ENCODE measurements at places on chromosomes 7 and 10.

DNA sequence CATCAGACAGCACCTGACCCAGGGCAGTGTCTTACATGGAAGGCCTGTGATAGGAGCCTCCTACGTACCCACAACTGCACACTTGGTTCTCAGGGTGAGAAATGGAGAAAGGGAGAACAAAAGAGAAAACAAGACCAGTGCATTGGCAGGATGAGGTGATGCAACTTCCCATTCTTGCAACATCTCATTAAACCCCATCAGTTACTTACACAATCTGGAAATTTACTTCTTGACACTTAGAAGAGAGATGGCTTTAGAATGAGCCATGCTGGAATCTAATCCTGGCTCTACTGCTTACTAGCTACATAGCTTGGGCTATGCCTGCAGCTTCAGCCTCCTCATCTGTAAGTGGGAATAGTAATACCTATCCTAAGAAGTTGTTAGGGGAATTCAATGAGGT lies 391.7 kb downstream of the KCNMA1 start:
- no peak for DNase-seq

DNA sequence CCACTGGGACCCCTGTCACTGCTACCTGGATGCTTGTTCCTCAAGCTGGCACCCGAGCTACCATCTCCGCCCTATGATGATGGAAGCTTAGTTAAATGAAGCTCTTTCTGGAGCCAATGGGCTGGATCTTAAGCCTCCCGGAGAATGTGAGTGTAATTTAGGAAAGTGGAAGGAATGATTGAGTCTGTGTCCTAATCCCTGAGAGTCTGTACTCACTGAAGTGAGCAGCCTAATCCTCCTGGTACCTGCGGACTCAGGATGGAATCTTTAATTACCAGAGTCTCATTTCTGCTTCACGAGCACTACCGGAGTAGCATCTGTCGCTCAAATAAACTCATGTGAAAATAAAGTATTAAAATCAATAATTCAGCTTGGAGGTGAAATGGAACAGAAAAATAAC lies 255.5 kb downstream of the WDR37 start:
- DNase-seq: no peak

DNA sequence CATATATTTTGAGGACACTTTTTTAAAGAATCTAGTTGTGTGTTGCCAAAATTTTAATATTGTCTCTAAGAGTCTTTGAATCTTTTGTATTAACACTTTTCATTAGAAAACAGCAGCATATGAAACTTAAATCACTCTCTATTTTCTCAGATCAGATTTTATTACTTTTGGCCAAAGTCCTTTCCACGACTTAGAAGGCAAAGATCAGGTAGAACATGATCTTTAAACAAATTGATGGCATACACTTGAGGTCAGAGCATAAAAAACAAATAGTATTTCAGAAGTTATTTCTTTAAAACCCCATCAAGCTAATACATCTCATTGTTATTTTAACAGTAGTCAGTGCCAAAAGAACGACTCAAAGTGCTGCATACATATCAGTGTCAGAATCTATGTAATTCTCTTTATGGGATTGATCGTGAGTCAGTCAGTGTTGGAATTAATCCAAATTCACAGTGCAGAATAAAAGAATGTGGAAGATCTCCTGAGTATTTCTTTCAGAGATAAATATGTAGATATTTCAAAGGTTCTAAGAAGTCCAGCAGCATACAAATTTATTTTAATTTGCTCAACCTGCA lies 9.6 kb upstream of the AGMO start:
- no peak for DNase-seq

- no peak for DNase-seq
Measured at GRCh38 chr7:120842121-120842621, 15.8 kb downstream of the TSPAN12 start.

DNA sequence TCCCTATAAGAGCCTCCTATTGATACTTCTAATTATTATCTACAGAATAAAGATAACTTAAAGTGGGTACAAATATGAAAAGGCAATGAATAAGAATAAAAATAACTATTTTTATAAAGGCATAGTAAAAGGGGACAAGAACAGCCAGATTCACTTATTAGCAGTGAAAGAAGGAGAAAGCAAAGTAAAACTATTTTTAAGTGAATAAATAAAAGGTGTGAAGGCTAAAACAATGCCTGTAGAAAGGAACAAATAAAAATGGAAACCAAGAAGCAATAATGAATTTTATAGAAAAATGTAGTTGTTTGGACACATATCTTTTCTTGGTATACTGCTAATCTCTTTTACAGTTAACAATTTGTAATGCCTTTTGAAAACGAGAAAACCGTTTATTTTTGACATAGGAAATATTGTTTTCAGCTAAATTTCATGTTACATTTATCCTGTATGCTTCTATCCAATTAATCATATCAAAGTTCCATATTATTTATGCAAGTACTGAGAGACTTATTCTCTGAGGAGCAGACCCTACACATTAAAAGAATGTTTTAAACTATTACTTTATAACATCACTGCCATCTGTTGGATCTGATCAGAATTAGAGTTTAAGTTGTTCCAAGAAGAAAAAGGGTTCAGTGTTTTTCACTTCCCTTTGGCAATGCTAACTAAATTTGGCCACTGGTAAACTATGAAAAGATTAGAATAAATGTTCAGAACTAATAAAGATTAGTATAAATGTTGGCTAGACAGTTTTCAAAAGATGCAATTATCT lies 59.1 kb downstream of the ARMC3 start:
- no peak for DNase-seq

DNA sequence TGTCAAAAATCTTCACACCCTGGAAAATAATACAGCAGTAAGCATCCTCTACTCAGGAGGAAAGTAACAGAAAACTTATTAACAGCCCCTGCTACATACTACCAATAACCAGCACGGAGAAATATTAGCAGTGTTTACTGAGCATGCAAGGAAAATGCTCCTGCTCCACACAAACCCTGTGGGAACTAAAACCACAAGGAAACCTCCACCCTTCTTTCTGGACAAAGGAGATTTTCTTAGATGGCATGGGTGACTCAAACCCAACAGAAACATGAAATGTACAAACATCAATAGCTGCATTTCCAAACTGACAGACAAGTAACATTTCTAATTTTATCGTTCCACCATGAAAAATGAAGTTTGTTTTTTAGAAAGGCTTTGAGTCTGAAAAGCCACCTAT lies 113.4 kb downstream of the VPS41 start:
- DNase-seq: no peak

- no peak for DNase-seq
Measured at GRCh38 chr10:22934726-22935125, 6.9 kb downstream of the ARMC3 start.

- DNase-seq: no peak
Measured at GRCh38 chr7:74202841-74203556, 6.8 kb upstream of the LAT2 start.

DNA sequence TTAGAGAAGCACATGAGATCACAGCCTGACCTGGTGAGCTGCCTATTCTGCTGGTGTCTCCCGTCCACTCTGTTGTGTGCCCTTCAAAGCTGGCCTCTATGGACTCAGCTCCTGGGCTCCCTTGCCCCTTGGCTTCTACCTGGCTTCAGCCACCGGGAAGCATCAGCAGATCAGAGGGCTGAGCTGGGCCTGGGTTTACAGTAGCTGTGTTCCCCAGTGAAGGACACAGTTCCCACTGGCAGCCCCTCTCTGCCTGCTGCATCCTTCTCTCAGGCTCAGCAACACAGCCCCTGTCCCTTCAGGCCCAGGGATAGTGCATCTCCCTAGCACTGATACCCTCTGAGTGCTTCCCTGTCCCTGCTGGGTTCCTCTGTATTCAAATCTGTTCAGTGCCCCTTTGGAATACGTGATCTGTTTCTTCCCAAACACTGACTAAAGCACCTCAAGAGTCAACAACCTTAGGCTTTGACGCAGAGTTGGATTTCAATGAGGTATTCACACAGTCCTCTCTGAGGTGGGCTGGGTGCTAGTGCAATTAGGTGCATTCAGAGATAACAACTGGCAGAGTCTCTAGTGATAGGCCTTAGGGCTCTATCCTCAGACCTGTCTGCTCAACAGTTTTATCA lies 109.8 kb downstream of the GRID1 start:
- no peak for DNase-seq

- no peak for DNase-seq
Measured at GRCh38 chr7:136174477-136175125, 197.4 kb upstream of the MTPN start.

- no peak for DNase-seq
Measured at GRCh38 chr10:36681751-36682632, 443.4 kb upstream of the ANKRD30A start.

DNA sequence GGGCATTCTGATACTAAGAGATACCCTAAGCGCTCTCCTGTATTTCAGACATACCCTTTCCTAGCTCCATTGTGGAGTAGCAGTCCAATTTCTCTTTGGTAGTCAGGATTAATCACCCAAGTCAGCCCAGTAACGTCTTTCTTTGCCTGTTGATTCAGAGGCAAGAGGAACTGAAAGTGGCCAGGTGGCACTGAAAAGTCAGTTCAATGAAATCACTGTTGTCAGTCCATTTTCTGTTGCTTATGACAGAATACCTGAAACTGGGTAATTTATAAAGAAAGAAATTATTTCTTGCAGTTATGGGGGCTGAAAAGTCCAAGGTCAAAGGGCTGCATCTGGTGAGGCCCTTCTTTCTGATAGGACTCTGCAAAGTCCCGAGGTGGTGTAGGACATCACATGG lies 40.2 kb downstream of the ANKRD61 start:
- DNase-seq: no peak

DNA sequence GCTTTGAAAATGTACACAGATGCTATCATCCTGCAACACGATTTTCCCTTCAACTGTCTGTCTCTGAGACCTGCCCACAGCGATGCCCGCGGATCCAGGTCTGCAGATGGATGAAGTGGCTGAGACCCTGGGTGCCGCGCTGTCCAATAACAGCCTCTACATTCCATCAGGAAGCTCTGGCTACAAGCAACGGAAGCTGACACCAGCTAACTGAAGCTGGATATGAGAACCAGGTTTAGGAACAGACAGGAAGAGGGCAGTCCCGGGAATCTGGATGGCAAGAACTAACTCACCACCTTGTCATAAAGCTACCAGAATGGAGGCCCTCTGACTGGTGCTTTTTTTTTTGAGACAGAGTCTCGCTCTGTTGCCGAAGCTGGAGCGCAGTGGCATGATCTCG lies 32.3 kb upstream of the CTBP2 start:
- DNase-seq: no peak

DNA sequence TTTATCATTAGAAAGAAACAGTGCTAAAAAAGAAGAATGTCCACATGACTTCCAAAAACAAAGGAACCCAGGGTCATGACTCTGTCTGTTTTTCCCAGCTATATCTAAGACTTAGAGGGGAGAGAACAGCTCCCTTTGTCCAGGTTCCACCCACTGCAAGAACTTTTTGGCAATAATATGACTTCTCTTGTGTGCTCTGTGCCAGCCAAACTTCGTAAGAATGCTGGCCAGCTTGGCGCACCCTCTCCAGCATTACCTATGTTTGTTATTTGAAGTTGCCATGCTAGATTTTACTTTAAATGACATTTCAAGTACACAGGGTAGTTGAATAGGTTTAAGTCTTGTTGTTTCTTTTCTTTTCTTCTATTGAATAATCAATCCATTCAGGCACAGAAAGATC lies 371.4 kb downstream of the KCNMA1 start:
- DNase-seq: no peak

DNA sequence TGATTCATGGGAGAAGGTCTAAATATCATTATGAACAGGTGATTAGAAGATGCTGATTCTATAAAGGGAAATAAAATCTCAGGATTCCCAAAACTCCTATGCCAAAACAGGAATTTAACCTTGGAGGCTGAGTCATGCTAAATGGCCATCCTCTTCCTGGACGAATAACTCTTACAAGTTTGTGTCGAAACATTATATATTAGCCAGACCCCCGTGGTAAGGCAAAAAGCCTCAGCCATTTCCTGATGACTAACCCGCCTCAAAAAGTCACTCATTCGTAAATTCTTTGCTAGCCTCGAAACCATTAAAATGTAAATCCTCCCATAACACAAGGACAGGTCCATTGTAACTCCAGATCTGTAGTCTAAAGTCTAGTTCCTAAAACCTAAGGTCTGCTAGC lies 32.0 kb downstream of the CUL2 start:
- DNase-seq: no peak

GRCh38 chr7:106257752-106258151 lies 27.0 kb downstream of the NAMPT start:
- DNase-seq: no peak

DNA sequence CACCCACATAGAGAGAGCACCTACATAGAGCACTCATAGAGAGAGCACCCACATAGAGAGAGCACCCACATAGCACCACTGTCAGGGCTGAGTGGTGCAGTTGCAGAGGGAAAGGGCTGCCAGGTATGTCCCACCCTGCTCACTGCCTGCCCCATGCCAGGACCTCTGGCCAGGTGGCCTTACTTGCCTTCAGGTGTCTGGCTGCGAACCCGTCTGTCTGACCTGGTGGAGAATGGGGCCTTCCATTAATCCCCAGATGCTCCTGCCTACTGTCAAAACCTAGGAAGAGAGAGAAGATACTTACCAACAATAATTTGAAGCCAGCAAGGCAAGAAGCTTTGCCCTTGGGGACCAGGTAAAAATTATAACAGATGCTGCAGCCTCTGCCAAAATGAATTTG lies 51.1 kb downstream of the INSIG1 start:
- DNase-seq: no peak

DNA sequence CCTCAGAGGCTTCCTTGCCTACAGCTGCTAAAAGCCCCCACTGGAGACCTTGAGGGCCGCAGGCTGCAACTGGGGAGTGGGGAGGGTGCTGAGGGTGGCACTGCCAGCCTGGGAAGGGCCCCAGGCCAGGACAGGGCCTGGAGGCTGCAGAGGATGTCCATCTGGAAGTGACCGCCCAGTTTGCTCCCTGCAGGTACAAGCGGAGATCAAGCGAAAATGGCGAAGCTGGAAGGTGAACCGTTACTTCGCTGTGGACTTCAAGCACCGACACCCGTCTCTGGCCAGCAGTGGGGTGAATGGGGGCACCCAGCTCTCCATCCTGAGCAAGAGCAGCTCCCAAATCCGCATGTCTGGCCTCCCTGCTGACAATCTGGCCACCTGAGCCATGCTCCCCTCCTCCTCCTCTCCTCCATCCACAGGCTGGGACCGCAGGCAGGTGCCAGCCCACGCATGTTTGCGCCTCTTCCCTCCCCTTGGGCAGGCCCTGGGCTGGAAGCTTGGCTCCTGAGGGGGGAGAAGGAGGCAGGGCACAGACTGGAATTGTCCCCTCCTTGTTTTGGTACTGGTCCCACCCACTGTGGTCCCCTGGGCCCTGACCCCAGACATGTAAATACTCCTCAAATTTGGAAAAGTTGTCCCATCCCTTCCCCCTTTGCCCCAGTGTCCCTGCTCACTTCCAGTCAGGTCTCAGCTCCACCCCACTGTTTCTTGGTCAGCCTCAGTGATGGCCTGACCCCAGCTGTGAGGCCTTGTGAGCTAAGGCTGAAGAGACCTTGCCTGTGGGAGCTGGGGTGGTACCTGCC lies 54.4 kb downstream of the ADCYAP1R1 start:
- no peak for DNase-seq

DNA sequence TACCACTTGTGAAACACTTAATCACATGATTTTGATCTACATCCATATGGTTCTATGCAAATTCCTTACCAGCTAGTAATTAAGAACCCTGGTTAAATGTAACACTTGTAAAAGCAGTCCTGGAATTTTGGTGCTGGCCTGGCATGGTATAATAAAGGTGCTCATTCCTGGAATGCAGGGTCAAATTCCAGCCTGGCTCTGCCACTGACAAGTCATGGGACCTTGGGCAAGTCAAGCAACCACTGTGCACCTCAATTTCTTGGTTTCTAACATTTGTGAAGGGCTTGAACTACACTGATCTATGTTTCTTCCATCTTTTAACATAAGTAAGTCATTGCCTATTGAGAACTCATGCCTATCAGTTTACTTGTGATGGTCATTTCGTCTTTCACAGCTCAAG lies 91.9 kb upstream of the PIK3CG start:
- DNase-seq: no peak

Data from stimulated activated CD4-positive, alpha-beta T cell treated with anti-CD3 and anti-CD28 coated beads, Interleukin-15, amount 100 ng/mL, for 24 hours (primary cell).